AG04449 (cell line): ENCODE measurements at places on chromosomes 16 and 17.

GRCh38 chr16:8849411-8850011 lies 19.3 kb downstream of the CARHSP1 start:
- DNase-seq = no peak

DNA sequence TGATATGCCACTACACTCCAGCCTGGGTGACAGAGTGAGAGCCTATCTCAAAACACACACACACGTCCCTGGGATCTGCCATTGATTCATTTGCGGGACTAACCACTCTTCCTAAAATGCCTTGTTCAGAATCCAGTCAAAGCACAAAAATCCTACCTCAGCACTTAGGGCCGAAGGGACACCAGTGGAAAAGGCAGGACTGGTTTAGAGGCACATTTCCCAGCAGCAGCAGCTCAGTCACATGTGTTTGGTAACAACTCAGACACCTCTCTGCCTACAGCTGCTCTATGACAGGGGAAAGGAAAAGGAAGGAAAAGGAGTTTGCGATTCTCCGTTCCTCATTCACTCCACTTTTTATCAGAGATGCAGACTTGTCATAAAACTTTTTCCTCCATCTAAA lies 12.2 kb downstream of the KNOP1 start:
- DNase-seq = no peak

GRCh38 chr16:25108054-25108453 lies 3.5 kb upstream of the LCMT1 start:
- no peak for DNase-seq

GRCh38 chr16:67249178-67250044 lies 632 bp downstream of the SLC9A5 start:
- DNase-seq = no peak

GRCh38 chr17:6460531-6461161 lies 16.4 kb downstream of the PIMREG start:
- DNase-seq = no peak

DNA sequence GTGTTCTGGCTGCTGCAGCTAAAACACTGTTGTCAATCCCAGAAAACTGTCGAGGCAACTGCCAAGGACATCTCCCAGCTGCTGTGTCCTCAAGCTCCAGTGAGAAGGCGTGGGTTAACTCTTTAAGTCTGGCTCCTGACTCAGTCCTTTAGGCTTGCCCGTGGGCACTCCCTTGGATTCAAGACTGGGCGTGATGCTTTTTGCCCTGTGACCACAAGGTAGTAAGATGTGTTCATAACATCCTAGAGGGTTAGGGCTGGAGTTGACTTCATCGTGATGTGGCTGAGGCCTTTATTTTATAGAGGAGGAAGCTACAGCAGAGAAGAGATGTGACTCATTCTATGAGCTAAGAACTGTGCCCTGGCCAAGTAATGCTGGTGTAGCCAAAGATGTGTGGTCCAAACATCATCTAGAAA lies 50.9 kb upstream of the TEKT3 start:
- DNase-seq = peak; percentile 26

DNA sequence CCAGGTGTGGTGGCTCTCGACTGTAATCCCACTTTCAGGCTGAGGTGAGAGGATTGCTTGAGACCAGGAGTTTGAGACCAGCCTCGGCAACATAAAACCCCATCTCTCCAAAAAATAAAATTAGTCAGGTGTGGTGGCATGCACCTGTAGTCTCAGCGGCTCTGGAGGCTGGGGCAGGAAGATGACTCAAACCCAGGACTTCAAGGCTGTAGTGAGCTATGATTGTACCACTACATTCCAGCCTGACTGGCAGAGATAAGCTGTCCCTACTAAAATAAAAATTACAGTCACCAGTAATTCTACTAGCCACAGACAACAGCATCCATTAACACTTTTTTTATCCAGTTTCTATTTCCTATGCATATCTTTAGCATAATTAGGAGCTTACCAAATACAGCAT lies 176.3 kb downstream of the CPPED1 start:
- no peak for DNase-seq

DNA sequence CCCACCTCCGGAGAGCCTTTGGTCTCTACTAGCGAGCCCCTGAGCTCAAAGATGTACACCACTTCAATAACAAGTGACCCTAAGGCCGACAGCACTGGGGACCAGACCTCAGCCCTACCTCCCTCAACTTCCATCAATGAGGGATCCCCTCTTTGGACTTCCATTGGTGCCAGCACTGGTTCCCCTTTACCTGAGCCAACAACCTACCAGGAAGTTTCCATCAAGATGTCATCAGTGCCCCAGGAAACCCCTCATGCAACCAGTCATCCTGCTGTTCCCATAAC lies 702 bp downstream of the SPN start:
- no peak for DNase-seq

DNA sequence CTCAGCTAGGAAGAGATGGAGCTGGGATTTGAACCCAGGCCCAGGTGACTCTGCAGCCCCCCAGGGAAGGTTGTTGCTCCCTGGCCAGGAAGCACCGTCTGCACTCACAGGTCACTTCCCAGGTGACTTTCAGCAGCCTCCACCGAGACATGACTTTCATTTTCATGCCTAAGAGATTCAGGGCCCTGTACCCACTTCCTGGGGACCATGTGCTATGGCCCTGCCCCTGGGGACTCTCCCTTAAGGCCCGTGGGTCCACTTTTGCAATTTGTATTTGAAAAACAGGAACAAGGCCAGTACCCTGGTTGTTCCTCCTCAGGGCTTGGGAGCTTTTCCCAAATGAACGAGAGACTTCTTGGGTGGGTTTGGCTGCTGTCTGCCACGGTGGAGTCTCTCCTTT lies 191.0 kb downstream of the IRF8 start:
- no peak for DNase-seq

DNA sequence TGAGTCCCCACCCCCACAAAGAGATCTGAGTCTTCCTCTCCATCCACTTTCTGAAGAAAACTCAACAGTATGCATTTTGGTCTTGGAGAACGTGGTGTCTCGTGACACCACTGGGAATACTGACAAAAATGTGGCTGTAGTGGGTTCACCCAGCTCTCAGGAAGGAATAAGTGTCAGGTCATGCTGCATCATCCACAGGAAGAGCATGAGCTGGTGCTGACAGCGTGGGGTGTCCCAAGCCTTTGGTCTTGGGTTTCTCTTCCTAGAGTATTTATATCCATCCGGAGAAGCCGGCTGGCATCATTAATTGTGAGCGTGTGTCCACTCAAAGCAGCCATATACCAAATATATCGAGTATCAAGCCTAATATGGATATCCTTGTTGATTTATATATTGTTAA lies 55.9 kb downstream of the C17orf67 start:
- DNase-seq = no peak

GRCh38 chr17:28124962-28125361 lies 82.5 kb downstream of the NLK start:
- DNase-seq = no peak

DNA sequence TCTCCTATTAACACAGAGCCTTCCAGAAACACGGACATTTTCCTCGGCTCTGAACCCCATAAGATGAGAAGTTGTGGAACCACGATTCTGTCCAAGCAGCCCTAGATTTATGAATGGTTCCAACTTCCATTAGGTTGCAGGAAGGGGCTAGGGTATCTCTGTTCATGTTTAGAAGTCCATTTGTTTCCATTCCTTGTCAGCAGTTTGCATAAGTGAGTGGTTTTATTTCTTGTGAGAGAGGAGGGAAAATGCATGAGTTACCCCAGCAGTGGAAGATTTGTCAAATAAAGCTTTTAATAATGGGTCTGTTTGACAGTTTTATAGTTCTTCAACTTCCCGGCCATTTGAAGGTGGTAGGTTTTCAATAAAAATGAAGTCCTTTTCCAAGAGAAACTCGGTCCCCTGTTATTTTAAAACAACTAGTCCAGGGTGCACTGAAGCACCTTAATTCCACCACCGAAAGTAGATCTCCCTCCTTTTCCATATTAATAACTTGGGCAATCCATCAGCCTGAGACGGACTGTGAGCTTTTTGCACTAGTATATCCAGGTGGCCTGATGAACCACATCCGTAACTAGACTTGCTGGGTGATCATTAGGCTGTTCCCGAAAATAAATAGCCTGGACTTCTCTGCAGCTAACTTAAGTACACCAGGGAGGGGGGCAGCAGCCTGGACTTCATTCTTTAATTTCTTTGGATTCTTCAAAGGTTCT lies 181.3 kb downstream of the TMEM114 start:
- DNase-seq = no peak

GRCh38 chr17:27319541-27320221 lies 25.8 kb downstream of the WSB1 start:
- no peak for DNase-seq

- DNase-seq = no peak
Measured at GRCh38 chr17:67974185-67974584, 22.1 kb downstream of the C17orf58 start.

- no peak for DNase-seq
Measured at GRCh38 chr17:76597156-76598003, 11.7 kb upstream of the ST6GALNAC2 start.

DNA sequence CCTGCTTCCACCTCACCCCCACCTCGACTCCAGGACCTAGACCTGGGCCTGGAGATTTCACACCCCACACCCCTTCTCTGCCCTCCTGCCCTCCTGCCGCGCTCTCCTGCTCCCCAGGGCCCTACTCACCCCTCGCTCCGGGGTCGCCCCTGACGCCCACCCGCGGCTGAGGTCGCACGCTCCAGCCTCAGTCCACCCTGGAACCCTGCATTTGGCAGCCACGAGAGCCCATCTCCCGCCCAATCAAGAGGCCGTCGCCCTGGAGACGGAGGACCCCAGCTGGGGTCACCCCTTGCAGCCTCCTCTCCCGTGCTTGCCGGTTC lies 16.1 kb downstream of the TLE7 start:
- DNase-seq = no peak

DNA sequence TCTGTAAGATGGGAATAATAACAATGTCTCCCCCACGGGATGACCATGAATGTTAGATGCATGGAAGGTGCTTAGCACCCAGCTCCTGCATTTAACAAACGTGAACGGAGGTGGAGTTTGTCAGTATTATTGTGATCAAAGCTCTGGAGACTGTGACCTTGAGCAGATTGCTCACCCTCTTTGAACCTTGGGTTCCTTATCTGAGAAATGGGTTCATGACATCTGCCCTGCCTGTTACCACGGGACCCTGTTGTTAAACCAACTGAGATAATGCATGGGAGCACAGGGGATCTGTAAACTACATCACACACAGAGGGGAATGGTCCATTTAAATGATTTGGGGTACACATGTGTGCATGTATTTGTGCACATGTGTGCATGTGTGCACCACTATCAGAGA lies 29.6 kb downstream of the MRM1 start:
- no peak for DNase-seq

GRCh38 chr16:21638573-21638975 lies 13.8 kb downstream of the IGSF6 start:
- no peak for DNase-seq

GRCh38 chr17:8056976-8057625 lies 18.2 kb downstream of the ALOX15B start:
- no peak for DNase-seq

DNA sequence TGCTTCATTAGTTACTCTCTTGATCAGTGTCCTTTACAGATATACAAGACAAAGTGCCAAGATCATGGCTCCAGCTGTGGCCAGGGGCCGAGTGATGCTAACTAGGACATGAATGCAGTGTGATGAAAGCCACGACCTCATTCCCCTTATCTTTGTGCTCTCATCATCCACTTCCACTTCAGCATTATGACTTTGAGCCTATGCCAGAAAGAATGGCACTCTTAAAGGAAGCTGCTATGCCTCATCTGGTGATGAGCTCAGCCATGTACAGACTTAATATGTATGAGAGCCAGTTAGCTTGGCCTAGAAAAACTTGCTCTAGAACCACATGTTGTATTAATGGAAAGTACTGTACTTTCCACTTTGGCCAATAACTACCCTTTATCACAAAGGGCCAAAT lies 179.1 kb downstream of the TOX3 start:
- no peak for DNase-seq

- DNase-seq = no peak
Measured at GRCh38 chr16:85625485-85626117, 12.5 kb downstream of the GSE1 start.

DNA sequence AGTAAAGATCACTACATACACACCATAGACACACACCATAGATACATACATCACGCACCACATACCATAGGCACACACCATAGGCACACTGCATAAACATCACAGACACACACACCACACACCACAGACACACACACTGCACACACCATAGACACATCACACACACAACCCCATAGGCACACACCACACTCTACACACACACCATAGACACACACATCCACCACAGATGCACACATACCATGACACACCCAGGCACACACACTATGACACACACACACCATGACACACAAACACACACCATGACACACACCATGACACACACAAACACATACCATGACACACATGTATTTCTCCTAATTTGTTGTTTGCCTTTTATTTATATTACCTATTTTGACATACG lies 14.1 kb downstream of the TBC1D16 start:
- DNase-seq = no peak

- no peak for DNase-seq
Measured at GRCh38 chr17:2190014-2190413, 113.6 kb downstream of the SMG6 start.

- no peak for DNase-seq
Measured at GRCh38 chr17:42886283-42887176, 14.1 kb upstream of the G6PC1 start.

- no peak for DNase-seq
Measured at GRCh38 chr17:63476854-63477479, at the start of gene ACE. Gene ACE, plus strand, starts transcription at chr17:63477061. Its CDS starts 34 bp downstream, at chr17:63477095.

DNA sequence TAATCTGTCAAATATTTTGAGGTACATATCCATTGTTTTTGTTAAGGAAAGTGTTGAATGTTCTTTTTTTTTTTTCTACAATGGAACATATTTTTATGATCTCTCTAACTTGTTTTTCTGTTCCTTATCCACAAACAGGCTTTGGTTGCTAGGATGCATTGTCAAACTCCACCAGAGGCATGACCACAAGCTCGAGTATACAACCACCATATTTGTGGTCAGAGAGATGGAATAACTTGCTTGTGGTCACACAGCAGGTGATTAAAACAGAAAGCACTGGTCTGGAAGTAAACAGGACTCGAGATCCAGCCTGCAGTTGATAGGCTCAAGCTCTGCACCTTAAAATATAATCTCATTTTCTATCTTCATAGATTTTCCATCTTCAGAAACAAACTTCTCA lies 105.8 kb upstream of the ADAMTS18 start:
- DNase-seq = no peak
